ENCODE measurements at places on chromosomes 5 and 9.

- no peak for DNase-seq
These were observed 354 bp upstream of the KCNMB1 start for GRCh38 chr5:170389550-170389892.

DNA sequence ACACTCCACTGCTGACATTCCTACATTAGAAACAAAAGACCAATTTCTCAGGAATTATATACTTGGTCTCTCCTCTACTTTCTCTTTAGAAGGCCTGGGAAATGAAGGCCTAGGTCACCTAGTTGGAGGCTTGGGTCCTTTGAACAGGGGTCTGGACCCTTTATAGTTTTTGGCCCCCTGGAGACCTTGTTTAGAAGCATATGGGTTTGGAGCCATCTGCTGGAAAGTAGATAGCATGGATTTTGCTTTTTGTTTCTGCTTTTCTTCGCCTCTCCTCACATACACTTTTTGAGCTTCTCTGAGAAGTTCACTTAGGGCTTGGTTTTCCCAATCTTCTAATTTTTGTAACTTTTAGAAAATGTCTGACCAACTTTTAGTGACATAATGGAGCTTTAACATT, 67.1 kb upstream of the CDK20 start:
- DNase-seq: peak; percentile 6

DNA sequence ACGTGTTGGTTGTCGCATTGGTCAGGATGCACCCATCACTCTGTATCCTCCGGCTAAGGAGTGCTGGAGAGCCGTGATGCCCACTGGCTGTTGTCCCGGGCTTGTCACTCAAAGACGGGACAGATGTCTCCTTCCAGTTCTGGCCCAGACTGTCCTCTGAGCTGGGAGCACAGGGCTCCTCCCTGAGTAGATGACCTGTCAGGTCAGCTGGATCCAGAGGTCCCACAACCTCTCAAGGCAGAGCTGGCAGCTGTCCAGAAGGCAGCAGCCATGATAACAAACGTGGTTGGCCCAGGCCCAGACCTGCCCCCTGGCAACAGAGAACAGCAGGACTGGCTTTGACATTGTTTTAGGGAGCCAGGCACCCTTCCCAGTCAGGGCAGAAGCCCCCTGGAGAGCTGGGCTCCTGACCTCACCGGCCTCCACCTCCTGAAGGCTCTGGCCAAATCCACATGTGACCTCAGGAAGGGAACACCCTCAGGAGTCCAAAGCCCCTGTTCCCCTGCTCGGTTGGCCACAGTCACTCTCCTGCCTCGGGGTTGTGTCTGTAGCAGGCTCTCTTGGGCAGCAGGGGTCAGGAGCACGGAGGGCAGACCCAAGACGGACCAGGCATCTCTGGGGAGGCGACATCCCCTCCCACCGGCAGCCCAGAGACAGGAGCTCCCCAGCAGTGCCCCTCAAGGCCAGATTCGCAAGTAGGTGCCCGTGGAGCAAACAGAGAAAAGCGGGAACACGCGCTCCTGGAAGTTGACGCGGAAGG, 10.3 kb downstream of the TRIM7 start:
- DNase-seq: no peak

- DNase-seq: no peak
These were observed 218.2 kb downstream of the ARHGEF28 start for GRCh38 chr5:73844165-73844564.

GRCh38 chr5:111998871-111999270, 241.9 kb upstream of the NREP start:
- DNase-seq: no peak

All from HFFc6 (cell line).